ENCODE measurements at places on chromosomes 5 and 9.

- no peak for DNase-seq
These were observed 1.0 kb downstream of the DMRT2 start for GRCh38 chr9:1051210-1051583.

- DNase-seq: no peak
These were observed 46.1 kb upstream of the ZBED3 start for GRCh38 chr5:77133061-77133758.

- no peak for DNase-seq
These were observed 75.5 kb downstream of the MAPKAP1 start for GRCh38 chr9:125631391-125632085.

- DNase-seq: no peak
These were observed 150.0 kb downstream of the NTRK2 start for GRCh38 chr9:84819491-84819991.

DNA sequence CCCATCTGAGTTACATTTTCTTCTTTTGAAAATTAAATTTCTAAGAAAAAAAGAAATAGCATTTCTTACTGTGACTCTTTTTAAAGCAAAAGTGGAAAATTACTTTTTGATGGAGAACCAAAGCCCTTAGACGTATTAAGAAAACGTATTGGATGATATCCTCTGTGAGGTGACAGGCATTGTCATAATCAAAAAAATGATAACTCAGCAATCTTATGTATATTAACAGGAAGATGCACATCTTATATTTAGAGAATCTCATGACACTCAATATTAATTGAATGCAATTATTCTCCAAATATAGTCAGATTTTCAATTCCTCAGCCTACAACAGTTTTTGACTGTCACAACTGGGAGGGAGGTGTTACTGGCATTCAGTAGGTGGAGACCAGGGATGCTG, 25.1 kb downstream of the FGF10 start:
- no peak for DNase-seq

GRCh38 chr9:122228191-122228567, 578 bp downstream of the LHX6 start:
- DNase-seq: no peak

DNA sequence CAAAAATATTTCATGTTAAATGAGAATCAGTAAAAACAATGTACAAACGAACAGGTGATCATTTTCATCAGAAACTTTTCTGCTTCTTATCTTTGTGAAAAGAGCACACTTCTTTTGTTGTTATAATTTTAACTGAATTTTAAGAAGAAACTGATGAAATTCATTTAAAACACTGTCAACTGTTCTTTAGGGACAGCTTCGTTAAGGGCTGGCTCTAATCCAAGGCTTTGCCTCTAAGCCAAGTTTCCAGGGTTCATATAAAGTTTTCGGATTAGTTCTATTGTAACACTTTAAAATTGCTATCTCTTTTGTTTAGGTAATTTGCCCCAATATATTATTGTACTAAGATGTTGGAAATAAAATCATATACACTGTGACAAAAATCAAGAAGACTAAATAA, 559.2 kb downstream of the TUSC1 start:
- no peak for DNase-seq

Measured in stimulated activated CD8-positive, alpha-beta memory T cell treated with anti-CD3 and anti-CD28 coated beads, Interleukin-2, amount 100 ng/mL, for 1 hour (primary cell).